Ovary (tissue), 10 donors: ENCODE measurements at places on chromosomes 5 and 9.

DNA sequence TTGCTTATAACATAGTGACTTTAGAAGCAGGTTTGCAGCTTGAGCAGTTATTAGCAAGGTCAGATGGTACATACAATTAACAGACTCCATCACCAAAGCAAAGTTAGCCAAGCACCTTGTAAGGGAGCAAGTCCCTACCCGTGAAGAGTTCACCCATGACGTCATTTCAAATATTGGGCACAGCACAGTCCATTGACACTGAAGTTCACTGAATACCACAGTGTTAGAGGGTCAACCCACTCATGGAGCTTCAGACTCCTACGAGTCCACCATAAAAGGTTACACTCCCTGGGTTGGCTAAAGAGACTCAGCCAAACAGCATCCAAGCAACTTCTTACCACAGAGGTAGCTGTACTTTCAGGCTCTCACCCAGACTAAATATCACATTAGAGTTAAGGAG is 77.5 kb downstream of the GALNT10 start:
- DNase-seq, result no peak

DNA sequence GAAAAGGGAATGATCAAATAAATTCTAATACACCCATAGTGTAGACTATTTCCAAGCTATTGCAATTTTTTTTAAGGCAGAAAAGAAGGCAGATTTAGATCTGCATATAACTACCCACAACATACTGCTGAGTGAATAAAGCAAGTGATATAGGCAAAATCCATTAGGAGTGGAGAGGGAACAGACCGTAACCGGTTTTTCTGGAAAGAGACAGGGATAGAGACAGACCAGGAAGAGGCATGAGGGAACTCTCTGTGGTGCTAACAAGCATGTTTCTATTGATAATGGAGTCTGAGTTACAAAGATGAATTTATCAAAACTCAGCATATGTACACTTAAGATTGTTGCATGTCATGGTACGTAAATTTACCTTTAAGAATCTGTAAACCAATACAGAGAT is 14.5 kb downstream of the ZDHHC21 start:
- DNase-seq, result no peak

GRCh38 chr9:124261736-124262648 is 4.2 kb downstream of the NEK6 start:
- DNase-seq, result no peak

GRCh38 chr5:169161022-169161680 is 139.8 kb downstream of the SLIT3 start:
- DNase-seq, result peak; percentile 47

GRCh38 chr9:16060436-16061129 is 507.7 kb downstream of the CCDC171 start:
- no peak for DNase-seq

- no peak for DNase-seq
These were observed 626.5 kb upstream of the ZNF608 start for GRCh38 chr5:125372694-125373631.
